Hepatocyte (in vitro differentiated cells): ENCODE measurements at places on chromosomes 3 and 15. TPM values are rescaled to one million over a fixed set of nuclear protein-coding genes. Genes with fewer than 3 reads are reported as not detected.

DNA sequence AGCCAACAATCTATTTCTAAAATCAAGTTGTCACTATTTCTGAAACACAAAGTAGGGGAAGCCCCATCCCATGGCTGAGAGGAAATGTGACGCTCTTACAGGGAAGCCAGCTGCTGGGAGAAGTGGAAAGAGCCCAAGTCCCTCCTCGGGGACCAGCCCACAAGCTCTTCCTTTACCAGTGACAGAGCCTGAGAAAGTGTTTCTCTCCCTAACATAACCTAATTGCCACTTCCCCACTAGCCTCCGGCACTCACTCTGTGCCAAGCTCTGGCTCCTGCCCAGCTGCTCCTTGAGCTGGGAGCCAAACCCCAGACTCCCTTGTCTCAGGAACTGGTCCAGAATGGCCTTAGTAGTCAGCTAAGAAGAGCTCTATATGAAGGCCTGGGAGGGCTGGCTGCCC lies 42.9 kb downstream of the TNFAIP8L3 start:
- H3K27me3 ChIP-seq: no peaks in the 10 kb centered on the region
- no peak overlapping the region for H3K4me3 ChIP-seq
- peaks cover 14% of the 10 kb centered on the region for H3K4me1 ChIP-seq
- H3K36me3 ChIP-seq: no peaks in the 10 kb centered on the region
- H3K27ac ChIP-seq: no peak overlapping the region

- no peak overlapping the region for H3K27ac ChIP-seq
- H3K4me3 ChIP-seq: no peak overlapping the region
- no peaks in the 10 kb centered on the region for H3K36me3 ChIP-seq
- H3K27me3 ChIP-seq: no peaks in the 10 kb centered on the region
- DNase-seq: no peak
- no peaks in the 10 kb centered on the region for H3K4me1 ChIP-seq
Measured at GRCh38 chr3:132346841-132347736, 29.9 kb downstream of the ACP3 start.

The FBXO40 gene
- polyA plus RNA-seq: not detected in 2 replicates

The SI gene
- polyA plus RNA-seq: 7.5 and 8.2 TPM in 2 replicates

DNA sequence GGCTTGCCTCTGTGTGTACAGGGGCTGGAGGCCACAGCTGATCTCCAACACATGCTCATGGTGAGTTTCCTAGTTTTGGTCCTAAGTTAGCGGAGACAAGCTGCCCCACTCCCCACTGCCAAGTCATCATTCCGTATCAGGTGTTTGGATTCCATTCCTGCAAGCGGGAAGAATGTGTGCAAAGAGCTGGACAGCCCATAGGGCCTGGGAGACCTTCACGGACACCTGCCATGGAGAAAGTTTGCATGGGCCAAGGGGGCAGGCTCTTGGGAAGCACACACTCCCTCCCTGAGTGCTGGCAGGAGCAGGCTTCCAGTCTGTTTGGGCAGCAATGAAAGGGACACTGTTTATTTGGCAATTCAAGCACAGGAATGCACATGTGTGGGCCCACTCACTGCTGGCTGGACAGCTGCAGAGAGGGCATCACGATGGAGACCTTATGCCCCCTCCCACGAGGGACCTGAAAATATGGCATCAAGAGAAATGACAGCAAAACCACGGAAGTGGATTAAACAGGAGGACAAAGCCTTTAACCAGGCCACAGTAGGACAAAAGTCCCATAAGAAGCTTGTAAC lies 149.7 kb downstream of the KLF13 start:
- H3K36me3 ChIP-seq: no peaks in the 10 kb centered on the region
- peaks cover 20% of the 10 kb centered on the region for H3K27me3 ChIP-seq
- no peak overlapping the region for H3K27ac ChIP-seq
- H3K4me1 ChIP-seq: no peaks in the 10 kb centered on the region
- H3K4me3 ChIP-seq: no peak overlapping the region

The CIDEC gene
- 28.7 and 37.3 TPM in 2 replicates for polyA plus RNA-seq

The FSIP1 gene
- 0.79 TPM in 1 of 2 replicates, not detected in the other for polyA plus RNA-seq

DNA sequence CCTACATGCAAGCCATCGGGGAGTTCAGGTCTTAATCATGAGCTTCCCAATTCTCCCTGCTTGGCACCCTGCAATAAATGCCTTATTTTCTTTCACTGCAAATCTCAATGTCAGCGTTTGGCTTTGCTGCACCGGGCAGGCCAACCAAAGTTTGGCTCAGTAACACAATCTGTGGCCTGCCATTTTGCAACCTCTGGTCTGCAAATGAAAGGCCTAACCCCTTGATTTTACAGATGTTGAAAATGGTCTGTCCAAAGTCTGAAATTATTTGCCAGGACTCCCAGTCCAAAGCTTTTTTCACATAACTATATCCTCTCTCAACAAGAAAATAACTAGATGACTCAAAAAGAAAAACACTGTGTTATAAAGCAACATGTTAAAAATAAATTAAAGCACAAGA lies 34.0 kb upstream of the LEKR1 start:
- no peak overlapping the region for H3K4me3 ChIP-seq
- no peak for DNase-seq
- no peaks in the 10 kb centered on the region for H3K36me3 ChIP-seq
- no peaks in the 10 kb centered on the region for H3K4me1 ChIP-seq

The INTS14 gene
- polyA plus RNA-seq: 25.5 and 28.6 TPM in 2 replicates

The MEIS2 gene
- 20.6 and 32.4 TPM in 2 replicates for polyA plus RNA-seq

The GPR176 gene
- 2.7 and 2.9 TPM in 2 replicates for polyA plus RNA-seq
